ENCODE measurements at places on chromosomes 6 and 20.
A peak's percentile ranks its signal among the peaks of the same experiment; 100 is the strongest.

GRCh38 chr6:137873273-137873762 lies 6.3 kb downstream of the TNFAIP3 start:
- DNase-seq: no peak

GRCh38 chr6:125102891-125103290 lies 50.7 kb upstream of the TPD52L1 start:
- no peak for DNase-seq

DNA sequence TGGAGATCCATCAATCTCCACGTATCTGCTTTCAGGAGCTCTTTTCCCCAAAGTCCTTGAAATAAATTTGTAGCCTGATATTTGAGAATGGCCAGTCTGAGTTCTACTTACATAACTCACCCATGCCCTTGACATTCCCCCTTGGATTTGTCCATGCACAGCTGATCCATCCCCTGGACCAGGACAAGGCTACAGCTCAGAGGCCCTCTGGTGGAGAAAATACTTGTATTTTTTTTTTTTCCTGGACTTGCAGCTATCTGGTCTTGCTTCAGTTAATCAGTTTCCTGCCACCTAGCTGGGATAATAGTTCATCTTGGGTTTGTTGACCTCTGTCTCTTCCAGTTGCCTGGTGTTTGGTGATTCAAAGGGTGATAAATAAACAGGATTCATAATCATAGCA lies 467.6 kb downstream of the DHX35 start:
- DNase-seq: no peak

DNA sequence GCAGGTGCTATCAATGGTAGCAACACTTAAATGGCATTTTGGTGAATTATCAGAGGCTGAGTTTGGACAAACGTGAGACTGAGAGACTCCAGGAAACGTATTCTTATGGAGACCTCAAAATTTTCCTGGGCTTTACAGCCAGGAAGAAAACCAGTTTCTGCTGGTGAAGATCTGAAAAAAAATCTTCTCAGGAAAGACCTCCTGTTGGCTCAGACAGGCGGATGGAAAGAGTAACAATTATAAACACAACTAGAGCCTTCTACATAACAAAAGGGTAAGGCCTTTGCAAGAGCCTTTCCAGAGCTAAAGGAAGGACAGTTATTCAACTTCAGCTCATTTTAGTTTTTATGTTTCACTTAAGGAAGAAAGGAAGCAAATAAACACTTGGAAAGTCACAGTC lies 274.4 kb downstream of the THBS2 start:
- no peak for DNase-seq

DNA sequence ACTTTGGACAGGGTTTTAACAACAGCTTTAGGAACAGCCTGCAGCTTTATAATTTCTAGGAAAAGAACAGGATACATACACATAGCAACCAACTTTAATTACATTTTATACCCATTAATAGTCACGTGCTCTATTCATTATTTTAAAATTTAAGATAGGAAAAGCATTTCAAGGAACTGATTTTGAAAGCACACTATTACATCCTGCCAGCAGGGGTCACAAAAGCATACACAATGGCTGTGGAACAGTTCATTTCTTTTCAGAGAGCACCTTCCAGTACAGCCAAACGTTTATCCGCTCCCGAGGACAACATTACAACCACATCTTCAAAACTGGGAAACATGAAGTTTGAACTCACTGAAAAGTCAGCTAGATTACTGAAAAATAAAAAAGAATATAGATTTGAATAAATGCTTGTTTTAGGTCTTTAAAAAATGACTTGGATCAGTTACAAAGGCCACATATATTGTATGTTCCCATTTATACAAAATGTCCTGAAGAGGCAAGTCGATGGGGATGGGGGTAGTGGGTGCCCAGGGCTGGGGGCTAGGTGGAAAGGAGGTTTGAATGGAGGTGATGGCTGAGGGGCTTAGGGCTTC lies 104.6 kb upstream of the EXOC2 start:
- peak; percentile 23 for DNase-seq

DNA sequence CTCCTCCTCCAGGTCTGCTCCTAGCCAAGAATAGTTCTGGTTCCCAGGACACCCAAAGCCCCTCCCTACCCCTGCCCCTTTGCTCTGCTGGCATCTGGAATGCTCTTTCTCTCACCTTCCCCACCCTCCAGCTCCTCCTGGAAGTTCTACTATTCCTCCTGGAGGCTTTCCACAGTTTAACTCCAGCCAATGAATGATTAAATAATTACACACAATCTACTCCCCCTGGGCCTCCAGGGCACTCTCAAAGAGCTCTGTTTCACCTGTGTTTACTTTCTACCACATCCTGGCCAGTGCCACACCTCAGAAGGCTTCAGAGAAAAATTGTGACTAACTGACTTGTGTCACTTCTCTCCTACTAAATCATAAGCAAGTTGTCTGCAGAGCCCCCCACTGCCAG lies 36.2 kb downstream of the GCM1 start:
- no peak for DNase-seq

All from posterior cingulate gyrus (tissue), 11 donors.